ENCODE measurements at places on chromosomes 3 and 15.

GRCh38 chr3:37228749-37229148, 54.4 kb upstream of the LRRFIP2 start:
- DNase-seq: no peak

- DNase-seq: no peak
Measured at GRCh38 chr3:116776880-116777785, 67.6 kb downstream of the TUSC7 start.

DNA sequence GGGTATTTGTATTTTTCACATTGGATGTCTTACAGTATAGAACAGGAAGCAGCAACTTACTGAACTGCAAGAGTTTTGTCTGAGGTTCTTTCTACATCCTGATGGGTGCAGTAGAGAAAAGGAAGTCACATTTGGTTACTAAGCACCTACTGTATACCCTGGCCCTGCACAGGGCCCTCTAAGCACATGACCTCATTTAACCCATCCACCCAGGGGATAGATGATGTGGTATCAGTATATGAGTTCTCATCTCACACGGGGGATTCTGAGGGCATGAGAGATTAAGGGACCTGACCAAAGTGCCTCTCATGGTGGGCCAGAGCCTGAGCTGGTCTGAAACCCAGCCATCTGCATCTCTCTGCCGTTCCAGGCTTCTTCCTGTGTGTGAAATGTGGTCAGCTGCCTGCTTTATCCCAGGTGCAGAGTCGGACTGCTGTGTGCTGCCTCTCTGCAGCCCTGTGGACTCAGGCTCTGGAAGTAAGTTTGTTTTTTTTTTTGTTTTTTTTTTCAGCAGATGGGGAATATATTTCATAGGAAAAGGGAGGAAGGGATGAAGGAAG, 17.9 kb downstream of the SLC6A11 start:
- DNase-seq: no peak

GRCh38 chr3:10928961-10929471, 63.5 kb upstream of the SLC6A1 start:
- DNase-seq: no peak

DNA sequence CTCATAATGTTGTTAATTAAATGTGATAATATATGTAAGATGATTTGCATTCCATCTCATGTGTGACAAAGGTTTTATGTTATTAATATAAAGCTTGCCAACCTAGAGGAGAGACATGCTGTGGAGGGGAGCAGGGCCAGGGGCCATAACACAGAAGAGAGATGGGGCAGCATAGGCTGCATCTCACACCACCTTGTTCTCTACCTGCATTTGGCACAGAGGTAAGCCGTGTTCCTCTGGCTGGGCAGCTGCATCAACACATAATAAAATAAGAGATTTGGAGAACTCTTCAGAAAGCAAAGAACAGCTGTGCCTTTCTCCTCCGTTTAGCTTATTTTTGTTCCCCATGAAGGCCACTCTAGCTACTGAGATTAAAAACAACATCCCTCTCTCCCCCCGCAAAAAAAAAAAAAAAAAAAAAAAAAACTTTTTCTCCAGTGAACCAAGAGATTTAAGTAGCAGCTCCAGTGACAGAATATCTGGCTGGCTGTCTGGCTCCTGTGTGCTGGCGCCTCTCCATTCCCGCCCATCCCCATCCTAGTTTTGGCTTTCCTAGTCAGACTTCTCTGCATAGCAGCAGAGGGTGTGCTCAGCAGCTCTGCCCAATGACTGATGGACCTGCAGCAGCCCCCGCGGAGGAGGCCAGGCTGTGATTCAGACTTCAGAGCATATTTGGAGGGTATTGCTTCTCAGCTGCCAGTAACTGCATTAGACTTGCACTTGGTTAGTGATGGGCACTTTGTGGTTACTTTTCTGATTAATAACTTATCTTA, 52.2 kb upstream of the STXBP5L start:
- DNase-seq: no peak

DNA sequence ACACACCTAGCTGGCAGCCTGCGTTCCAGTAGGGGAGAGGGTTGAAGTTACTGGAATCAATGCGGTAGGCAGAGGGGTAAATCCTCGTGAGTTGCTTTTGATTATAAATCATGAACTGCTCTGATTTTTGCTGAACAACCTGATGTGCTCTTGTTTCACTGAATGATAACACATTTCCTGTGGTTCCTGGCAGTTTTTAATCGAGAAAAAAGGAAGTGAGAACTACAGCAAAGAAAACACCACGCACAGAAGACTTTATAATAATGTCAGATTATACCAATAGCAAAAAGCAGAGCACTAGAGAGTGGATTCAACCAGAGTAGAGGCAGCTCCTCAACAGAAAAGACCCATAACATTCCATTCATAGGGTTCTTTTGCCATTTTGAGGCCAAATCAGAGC, 200.8 kb upstream of the STRIT1 start:
- DNase-seq: no peak

DNA sequence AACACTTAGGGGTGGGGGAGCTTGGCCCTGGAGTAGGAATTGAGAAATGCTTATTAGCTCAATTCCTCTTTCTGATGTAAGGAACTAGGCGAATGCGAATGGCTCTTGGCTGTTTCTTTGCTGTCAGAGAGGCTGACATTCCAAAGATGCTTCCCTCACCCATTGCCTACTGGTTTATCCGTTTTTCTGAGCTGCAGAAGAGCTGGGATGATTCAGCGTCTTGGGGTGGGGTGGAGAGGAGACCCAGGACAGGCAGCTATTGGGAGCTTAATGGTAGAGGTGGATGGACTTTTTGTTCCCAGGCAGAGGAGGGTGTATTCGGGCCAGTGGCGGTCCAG, 9.8 kb downstream of the PLEKHO2 start:
- no peak for DNase-seq

DNA sequence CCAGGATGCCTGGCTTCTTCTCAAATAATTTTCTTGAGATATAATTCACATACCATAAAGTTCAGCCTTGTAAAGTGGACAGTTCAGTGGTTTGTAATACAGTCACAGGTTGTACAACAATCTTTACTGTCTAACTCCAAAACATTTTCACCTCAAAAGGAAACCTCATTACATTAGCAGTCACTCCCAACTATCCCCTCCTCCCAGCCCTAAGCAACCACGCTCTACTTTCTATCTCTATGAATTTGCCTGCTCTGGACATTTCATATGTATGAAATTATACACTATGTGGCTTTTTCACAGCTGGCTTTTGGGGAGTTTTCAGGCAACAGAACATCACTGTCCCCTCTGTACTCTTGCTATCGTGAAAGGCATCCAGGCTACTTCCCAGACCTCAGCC, 17.5 kb downstream of the TGM5 start:
- DNase-seq: no peak

DNA sequence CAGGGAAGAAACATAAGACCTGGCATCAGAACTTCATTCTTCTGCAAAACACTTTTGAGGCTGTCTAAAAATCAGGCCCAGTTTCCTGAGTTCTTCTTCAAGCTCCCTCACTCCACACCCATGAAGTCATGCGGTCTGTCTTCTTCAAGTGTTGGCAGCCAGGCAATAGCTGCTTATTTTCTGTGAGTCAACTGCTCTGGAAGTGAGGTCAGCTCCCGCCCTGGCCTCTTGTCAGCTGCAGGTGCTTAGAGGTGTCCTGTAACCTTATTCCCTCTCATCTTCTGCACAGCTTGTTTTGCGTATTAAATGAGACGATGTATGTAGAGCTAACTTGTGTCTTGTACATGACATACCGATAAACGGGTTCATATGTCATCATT, 226.1 kb downstream of the ADAMTS17 start:
- no peak for DNase-seq

DNA sequence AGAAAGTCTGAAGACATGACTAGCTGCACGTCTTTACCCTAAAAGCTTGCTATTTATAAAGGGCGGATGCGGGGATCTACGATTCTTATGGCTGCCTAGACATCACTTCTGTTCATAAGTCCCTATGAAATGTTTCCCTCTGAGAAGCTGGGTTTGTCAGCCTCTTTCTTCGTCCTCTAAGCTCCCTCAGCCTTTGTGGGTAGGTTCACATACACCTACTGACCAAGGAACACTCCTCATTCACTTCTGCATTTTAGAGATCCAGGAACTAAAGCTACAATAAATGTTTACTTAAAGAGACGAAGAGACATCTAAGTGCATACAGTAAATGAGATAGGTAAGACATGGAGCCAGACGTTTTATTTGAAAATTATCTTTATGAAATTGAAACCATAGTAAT, 16.7 kb upstream of the RAMAC start:
- DNase-seq: no peak

GRCh38 chr3:32482693-32483092, 20.0 kb downstream of the CMTM6 start:
- no peak for DNase-seq

GRCh38 chr3:186772701-186773417, 10.5 kb upstream of the EIF4A2 start:
- peak; percentile 60 for DNase-seq

DNA sequence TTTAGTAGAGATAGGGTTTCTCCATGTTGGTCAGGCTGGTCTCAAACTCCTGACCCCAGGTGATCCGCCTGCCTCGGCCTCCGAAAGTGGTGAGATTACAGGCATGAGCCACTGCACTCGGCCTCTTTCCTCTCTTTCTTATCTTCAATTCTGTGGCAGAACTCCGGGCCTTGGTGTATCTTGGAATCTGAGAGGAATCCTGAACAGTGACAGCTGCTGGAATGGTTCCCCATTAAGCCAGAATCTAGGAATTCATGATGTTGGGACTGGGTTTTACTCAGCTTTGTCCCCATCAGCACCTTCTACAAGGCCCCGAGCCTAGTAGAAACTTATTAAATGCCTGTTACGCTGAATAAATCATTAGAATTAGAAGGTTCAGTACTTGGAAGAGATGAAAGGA, 81.4 kb downstream of the GPR156 start:
- DNase-seq: no peak

DNA sequence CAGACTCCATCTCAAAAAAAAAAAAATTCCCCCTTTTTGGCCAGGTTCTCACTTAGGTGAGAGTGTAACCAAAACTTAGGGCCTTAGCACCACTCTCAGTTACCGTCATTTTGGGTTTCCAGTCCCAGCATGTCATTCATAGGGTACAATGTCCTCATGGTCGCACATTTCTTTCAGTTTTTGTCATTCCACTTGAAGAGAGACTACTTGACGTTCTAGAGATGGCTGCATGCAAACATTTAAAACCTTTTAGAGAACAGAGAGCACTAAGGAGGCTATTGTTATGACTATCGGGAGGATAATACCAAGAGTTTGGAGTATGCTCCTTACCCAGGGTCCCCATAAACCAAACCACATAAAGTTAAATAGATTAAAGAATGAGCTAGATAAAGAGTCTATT, 37.9 kb upstream of the THUMPD3 start:
- no peak for DNase-seq

GRCh38 chr3:158713094-158713499, 19.2 kb downstream of the RARRES1 start:
- no peak for DNase-seq

GRCh38 chr3:11290743-11291680, 18.8 kb downstream of the ATG7 start:
- DNase-seq: no peak

GRCh38 chr3:36890261-36890660, 54.6 kb downstream of the TRANK1 start:
- no peak for DNase-seq

DNA sequence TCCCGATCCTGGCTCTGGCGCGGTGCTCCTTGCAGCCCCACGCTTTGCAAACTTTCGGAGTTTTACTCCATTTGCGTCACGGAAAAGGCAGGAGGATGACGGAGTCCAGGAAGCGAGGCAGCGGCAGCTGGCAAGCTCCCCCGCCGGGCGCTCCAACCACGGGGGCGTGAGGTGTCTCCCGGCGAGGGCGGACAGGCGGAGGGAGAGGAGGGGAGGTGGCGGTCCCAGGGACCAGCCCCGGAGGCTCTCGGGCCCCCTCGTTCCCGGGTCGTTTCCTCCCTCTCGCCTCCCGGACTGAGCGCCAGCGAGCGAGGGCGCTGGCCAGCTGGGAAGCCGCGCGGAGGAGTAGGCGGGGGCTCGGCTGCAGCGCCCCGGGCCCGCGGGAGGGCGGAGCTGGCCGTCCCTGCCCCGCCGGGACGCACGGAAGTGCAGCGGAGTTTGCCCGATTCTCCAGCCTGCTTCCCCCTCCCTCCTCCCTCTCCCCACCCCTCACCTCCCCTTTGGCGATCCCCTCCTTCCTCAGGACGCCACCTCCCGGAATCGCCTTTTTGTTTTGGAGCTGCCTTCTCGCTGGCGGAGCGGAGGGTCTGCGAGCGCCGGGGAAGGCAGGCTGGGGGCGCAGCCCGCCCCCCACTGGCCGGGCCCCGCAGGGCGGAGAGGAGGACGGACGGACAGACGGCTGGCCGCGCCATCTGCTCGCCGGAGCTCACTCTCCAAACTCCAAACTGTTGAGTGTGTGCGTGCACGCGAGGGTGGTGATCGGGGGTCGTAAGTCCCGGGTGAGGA, at the start of gene SNX33:
SNX33 (plus strand) TSS at position 543 of the 786 bp plus-strand sequence. CDS start 1,191 bp downstream, outside the sequence.
- DNase-seq: peak; percentile 38

DNA sequence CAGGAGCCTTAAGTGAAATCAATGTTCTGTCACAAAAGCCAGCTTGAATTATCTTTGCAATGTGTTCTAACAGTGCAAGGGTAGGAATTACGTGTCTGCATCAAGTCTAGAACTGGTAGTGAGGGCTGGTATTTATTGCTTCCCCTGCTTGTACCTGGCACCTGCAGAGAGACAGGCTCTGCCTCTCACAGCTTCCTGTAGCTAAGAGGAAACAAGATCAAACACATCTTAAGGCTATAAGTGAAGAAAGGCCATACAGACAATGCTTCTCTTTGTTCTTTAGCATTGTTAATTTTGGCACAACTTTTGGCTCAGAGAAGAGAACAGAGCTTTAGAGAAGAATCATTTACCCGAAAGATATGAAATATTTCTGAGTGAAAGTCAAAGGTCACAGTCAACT, 479.9 kb downstream of the GRM7 start:
- DNase-seq: no peak

DNA sequence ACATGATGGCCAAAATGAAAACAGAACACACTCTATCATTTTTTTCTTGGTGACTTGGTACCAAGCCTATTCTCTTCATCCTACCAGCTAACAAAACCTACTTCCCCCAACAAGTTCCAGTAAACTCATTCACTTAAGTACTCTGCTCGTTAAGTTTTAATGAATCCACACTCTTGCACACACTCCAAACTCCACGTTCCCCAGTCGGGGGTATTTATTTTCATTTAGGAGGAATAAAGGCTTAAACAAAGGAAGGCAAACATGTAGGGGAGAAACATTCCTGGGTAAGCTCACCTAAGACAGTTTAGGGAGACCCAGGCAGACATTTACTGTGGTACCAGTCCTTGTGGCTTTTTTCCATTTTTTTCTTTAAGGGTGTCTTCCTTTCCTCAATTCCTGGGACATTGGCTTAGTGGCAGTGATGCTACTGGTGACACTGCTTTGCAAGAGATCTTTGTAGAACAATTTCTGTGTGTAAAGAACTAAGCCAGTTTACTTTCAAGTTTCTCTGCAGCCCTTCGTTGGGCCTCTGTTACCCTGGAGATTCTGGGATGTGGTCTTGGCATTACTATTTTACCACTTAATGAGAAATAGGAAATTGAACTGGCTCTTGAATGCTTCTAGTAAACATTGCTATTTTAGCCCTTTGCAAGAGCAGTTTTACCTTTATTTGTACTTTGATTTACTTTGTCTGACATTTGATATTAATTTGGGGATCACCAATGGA, 117.3 kb upstream of the C15orf61 start:
- DNase-seq: no peak

Measured in stimulated activated CD4-positive, alpha-beta T cell treated with anti-CD3 and anti-CD28 coated beads, Interleukin-2, amount 100 ng/mL, for 48 hours (primary cell).